Mucosa of gallbladder (tissue), 1 donor: ENCODE measurements at places on chromosomes 2 and 18. TPM values are rescaled to one million over a fixed set of nuclear protein-coding genes. Genes with fewer than 3 reads are reported as not detected.

DNA sequence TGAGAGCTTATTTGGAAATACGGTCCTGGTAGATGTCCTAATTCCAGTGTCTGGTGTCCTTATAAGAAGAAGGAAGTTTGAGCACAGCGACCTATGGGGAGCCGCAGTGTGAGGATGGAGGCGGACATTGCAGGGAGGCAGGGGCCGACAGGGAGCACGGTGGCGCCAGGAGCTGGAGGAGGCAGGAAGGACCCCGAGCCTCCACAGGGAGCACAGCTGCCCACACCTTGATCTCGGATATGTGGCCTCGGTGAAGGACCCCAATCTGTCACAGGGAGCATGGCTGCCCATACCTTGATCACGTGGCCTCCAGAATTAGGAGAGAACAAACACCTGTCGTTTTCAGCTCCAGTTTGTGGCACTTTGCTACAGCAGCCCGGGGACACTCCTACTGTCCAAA, 461.6 kb upstream of the SALL3 start:
- no peak for DNase-seq

DNA sequence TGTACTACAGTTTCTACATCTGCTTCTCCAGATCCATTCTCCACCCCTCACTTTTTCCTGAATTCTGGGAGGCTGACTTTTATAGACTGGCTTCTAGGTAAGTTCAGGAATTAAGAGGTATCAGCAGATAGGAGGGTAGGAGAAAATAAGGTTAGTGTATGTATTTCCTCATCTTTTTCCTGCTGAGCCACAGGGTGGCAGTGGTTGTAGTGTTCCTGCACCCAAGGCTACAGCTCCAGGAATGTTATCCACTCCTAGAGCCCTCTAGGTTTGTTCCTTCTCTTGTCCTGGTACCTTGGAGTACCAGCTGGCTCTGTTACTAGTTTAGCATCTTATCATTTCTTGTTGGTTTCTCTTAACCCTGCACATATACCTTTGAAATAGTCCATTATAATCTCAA, 40.7 kb upstream of the C2orf66 start:
- DNase-seq, result no peak

The SERPINB3 gene
- not detected for total RNA-seq

The DNER gene
- total RNA-seq, result 0.43 TPM

The IL36A gene
- not detected for total RNA-seq

DNA sequence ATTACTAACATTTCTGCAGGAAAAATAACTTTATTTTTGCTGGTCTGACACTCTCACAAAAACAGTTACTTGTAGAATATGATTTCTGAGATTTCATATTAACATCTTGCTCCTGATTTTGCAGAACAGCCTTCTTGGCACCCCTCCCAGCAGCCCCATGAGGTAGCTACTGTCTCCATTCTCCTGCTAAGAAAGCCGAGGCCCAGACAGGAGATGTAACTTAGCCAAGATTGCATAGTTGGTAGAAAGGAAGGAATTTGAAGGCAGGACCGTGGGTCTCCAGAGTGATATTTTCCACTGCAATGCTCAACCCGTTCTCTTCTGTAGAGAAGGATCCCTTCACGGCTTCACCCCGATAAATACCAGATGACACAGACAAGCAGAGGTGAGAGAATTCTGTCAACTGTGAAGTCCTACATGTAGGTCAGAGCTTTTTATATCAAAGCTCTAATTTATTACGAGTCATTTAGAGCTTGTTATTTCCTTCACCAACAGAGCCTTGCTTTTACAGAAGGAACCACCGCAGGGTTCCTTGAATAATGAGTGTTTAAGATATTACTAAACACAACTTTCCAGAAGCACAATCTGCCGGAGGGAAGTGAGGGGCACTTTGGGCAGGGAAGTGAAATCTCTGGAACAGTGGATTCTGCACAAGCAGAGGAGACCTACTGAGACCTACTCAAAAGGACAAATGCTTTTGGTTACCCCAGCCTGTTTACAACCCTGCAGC, 48.0 kb upstream of the MYCN start:
- no peak for DNase-seq

DNA sequence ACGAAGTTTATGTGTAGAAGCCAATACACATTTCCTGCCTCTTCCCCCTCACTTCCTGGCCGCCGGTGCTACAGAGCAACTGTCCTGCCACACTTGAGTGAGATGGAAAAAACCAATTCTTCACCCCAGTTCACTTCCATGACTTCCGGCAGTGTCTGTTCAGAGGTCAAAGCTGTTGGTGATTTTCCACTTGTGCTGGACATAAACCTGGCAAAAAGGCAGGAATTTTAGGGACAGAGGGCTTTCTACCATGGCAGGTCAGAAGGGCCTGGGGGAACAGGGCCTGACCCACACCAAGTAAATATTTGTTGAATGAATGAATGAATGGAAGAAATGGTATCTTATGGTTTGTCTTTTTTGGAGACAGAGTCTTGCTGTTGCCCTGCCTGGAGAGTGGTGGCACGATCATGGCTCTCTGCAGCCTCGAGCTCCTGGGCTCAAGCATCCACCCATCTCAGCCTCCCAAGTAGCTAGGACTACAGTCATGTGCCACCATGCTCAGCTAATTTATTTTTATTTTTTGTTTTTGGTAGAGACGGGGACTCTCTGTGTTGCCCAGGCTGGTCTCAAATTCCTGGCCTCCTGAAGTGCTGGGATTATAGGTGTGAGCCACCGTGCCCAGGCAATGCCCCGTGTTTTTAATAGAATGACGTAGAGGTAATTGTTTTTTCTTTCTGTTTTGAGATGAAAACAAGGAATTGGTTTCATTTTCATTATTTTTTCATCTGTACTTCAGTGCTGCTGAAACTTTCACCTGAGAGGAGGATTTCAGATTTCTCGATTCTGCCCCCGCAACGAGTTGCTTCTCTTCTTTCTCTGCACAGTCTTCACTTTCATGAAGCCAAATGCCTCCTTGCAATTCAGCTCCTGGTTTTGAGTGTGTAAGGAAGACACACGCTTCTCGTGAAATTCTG, 48.0 kb upstream of the LPIN2 start:
- DNase-seq, result no peak

The RBM44 gene
- total RNA-seq, result 0.55 TPM

DNA sequence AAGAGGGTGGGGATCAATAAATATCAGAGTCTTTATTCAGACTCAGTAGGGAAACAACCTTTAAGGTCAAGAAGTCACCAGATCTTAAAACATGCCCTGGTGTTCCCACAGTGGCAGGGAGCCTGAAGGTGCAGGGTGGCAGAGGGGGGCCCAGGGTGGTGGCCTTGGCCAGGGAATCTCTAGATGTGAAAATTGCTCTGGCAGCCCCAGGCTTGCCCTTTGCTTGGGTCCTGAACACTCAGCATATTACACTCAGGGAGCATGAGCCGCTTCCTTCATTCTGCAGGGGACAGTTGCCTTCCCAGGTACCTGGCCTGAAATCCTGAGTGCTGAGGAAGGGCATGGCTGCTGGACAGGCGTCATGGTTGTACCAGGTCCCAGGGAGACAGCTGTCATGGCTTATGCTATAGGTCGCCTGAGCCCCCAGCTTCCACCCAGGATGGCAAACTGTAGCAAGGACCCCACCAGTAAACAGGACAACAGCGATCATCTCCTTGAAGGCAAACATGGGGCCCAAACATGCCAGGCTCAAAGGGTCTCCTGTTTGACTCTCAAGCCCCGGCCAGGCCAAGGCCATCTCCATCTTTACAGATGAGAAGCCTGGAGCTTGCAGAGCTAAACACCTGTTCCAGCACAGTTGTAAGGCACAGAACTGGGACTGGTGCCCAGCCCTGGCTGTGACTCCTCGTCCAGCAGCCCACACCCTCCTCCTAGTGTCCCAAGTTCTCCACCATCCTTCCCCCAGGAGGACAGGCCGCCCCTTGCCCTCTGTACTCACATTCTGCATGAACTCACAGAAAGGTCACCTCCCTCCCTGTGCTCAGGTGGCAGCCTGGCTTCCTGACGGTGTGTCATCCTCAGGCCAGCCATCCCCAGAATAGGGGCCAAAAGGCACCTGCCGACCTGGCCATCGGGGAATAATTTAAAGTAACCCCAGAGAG, 14.6 kb downstream of the ABCG8 start:
- peak; percentile 6 for DNase-seq

GRCh38 chr18:24595561-24596031, 135.2 kb downstream of the HRH4 start:
- no peak for DNase-seq

The GNLY gene
- total RNA-seq, result 0.95 TPM

GRCh38 chr2:216379977-216380376, 7.7 kb upstream of the MARCHF4 start:
- no peak for DNase-seq

The KYNU gene
- 3.3 TPM for total RNA-seq

The OR6B2 gene
- total RNA-seq, result not detected

GRCh38 chr18:35248429-35248828, 7.6 kb downstream of the ZNF397 start:
- no peak for DNase-seq
